ENCODE measurements at places on chromosomes 11 and 22.

DNA sequence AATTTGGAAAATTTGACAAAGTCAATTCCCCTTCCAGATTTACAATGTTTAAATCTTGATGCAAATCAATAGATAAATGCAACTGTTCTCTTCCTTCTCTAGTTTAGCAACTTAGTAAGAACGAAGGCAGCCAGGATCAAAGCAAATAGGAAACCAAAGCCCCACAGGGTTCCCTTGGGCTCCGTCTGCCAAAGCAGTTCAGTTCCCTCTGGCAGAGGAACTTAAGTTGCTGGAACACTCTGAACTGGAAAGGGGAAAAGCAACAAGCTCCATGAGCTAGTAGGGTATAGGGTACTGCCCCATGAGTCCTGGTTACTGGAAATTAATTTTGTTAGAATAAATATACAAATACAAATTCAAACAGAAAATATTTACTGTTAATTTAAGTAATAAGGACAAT lies 91.3 kb downstream of the RELT start:
- H3K4me1 ChIP-seq = no peaks in the 10 kb centered on the region
- DNase-seq = no peak
- no peak overlapping the region for H3K4me3 ChIP-seq
- no peaks in the 10 kb centered on the region for H3K27me3 ChIP-seq
- peaks cover 4% of the 10 kb centered on the region for H3K36me3 ChIP-seq

DNA sequence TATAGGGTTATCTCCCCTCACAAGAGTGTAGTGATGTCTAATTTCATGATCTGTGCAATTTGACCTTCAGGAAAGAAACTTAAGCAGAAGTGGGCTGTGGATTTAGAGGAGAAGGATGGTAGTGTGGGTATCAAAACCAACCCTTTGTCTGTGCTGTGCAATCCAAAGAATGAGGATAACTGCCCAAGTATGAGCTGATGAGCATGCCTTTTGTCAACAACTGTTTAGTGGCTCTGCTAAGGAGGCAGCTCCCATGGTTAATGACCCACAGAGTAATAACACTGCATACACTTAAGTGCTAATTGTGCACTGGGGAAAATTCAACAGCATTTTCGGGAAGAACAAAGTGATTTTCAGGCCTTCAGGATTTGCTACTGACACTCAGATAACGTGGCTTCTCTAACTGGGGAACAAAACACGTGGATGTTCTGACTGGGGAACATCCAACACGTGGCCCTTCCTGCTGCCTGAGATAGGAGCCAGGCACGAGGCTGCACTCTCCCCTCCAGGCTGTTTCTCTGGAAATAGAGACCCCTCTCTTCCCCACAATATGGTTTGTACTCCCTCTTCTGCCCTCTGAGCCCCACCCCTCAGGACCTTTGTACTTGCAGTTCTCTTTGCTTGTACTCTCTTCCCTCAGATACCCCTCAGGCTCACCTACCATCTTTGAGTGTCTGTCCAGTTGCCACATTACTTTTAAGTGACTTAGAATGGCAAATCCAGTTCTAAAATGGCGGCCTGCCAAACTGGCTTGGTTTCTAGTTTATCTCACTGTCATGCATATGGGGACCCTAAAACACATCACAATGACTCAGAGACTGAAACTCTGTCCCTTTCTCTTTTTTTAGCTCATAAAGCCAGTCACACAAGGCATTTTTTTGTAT lies 234.9 kb upstream of the POU2AF2 start:
- DNase-seq = no peak
- no peak overlapping the region for H3K4me3 ChIP-seq
- H3K27ac ChIP-seq = no peak overlapping the region
- no peaks in the 10 kb centered on the region for H3K27me3 ChIP-seq
- H3K4me1 ChIP-seq = no peaks in the 10 kb centered on the region

DNA sequence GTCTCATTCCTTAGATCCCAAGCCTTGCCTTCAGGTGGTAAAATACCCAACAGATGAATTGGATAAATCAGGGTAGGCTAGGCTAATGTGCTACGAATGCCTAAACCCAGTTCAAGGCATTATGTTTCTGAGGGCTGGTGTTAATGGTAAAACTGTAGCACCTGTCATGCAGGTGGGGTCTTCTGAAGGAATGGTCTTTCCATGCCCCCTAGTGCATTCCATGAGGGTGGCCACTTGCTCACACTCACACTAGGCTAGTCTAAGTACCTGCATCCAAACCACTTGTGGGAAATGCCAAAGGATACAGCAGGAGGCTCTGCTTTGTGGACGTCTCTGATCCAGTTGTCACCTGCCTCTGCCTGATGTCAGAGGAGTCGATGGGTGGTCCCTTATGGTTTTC lies 24.2 kb upstream of the UCP3 start:
- H3K4me1 ChIP-seq = no peaks in the 10 kb centered on the region
- peaks cover 48% of the 10 kb centered on the region for H3K36me3 ChIP-seq
- no peak overlapping the region for H3K4me3 ChIP-seq
- H3K27me3 ChIP-seq = no peaks in the 10 kb centered on the region

GRCh38 chr11:36403661-36404060 lies 106.4 kb downstream of the TRAF6 start:
- peak; percentile 54 for DNase-seq
- H3K36me3 ChIP-seq = peaks cover 44% of the 10 kb centered on the region
- H3K4me3 ChIP-seq = no peak overlapping the region
- H3K27ac ChIP-seq = peak overlapping the region; percentile 23
- no peaks in the 10 kb centered on the region for H3K27me3 ChIP-seq

DNA sequence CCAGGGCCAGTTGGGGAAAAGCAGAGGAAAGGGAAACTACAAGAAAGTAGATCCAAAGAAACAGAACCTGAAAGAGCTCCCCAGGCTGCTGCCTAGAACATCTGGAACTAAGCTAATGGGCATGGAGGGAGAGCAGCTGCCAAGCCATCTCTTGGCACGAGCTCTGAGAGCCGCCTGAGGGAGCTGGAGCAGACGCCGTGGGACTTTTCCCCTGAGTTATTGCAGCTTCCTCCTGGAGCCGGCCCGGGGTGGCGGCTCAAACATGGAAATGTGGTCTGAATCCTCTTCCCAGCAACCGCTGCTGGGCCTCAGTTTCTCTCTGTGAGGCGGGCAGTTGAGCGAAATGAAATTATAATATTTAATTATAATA lies 41.8 kb downstream of the LIF start:
- H3K4me1 ChIP-seq = peaks cover 33% of the 10 kb centered on the region
- peak overlapping the region; percentile 99 for H3K27ac ChIP-seq
- peak; percentile 47 for DNase-seq
- H3K36me3 ChIP-seq = no peaks in the 10 kb centered on the region
- no peak overlapping the region for H3K4me3 ChIP-seq

DNA sequence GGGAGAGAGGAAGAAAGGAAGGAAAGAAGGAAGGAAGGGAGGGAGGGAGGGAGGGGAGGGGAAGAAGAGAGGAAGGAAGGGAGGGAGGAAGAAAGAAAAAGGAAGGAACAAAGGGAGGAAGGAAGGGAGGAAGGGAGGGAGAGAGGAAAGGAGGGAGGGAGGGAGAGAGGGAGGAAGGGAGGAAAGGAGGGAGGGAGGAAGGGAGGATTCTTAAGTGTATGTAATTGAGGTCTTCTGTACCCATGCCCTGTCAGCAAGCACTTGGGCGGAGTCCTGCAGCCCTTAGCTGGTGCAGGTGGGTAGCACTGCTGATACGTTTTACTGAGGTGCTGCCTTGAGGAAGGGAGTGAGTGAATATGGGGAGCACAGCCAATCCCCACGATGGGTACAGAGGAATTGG lies 56.9 kb upstream of the RASD2 start:
- H3K27ac ChIP-seq = no peak overlapping the region
- H3K4me1 ChIP-seq = peaks cover 11% of the 10 kb centered on the region
- H3K4me3 ChIP-seq = no peak overlapping the region

GRCh38 chr22:19495562-19496323 lies 16.0 kb downstream of the CDC45 start:
- H3K27me3 ChIP-seq = no peaks in the 10 kb centered on the region
- no peak overlapping the region for H3K27ac ChIP-seq
- H3K36me3 ChIP-seq = peaks cover 19% of the 10 kb centered on the region
- H3K4me3 ChIP-seq = no peak overlapping the region
- H3K4me1 ChIP-seq = peaks cover 3% of the 10 kb centered on the region

DNA sequence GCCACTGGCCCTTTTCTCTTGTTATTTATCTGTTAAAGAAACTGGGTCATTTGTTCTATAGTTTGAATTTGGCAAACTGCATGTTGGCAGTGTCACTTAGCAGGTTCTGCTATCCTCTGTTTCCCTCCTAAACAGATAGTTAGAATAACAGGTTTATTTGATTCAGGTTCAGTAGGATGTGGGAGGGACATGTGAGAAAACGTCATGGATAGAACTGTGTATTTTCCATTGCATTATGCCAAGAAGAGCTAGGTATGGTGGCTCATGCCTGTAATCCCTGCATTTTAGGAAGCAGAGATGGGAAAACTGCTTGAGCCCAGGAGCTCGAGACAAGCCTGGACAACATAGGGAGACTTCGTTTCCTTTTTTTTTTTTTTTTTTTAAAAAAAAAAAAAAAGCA lies 24.3 kb downstream of the PATL1 start:
- H3K27ac ChIP-seq = no peak overlapping the region
- H3K4me3 ChIP-seq = no peak overlapping the region
- peaks cover 3% of the 10 kb centered on the region for H3K4me1 ChIP-seq
- H3K36me3 ChIP-seq = peaks cover 26% of the 10 kb centered on the region
- DNase-seq = no peak
- H3K27me3 ChIP-seq = no peaks in the 10 kb centered on the region

- H3K27me3 ChIP-seq = no peaks in the 10 kb centered on the region
- H3K4me1 ChIP-seq = peaks cover 9% of the 10 kb centered on the region
- no peak overlapping the region for H3K4me3 ChIP-seq
- H3K36me3 ChIP-seq = no peaks in the 10 kb centered on the region
These were observed 328.8 kb upstream of the PITPNB start for GRCh38 chr22:28247667-28248363.

DNA sequence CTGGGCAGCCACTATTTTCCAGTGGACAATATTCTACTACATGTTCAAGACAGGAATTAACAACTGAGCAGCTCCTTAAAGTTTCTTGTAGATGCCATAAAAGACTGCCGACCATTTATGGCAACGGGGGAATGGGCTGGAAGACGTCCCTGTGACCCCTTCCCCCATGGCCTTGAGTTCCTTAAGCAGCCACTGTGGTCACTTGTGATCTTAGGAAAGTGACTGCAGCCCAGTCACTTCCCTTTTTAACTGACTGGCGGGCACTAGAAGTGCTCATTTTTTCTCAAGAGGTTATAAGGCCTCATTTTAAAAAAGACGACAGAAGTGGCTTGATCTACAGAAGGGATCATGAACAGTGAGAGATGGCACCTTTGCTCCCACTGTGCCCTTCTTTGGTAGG lies 153.2 kb upstream of the NARS2 start:
- no peaks in the 10 kb centered on the region for H3K4me1 ChIP-seq
- H3K4me3 ChIP-seq = no peak overlapping the region
- peaks cover 2% of the 10 kb centered on the region for H3K36me3 ChIP-seq
- no peak overlapping the region for H3K27ac ChIP-seq

- DNase-seq = no peak
- H3K4me3 ChIP-seq = no peak overlapping the region
- H3K4me1 ChIP-seq = no peaks in the 10 kb centered on the region
- H3K27me3 ChIP-seq = no peaks in the 10 kb centered on the region
- no peak overlapping the region for H3K27ac ChIP-seq
- no peaks in the 10 kb centered on the region for H3K36me3 ChIP-seq
These were observed 633.1 kb downstream of the JRKL start for GRCh38 chr11:97022955-97023354.

DNA sequence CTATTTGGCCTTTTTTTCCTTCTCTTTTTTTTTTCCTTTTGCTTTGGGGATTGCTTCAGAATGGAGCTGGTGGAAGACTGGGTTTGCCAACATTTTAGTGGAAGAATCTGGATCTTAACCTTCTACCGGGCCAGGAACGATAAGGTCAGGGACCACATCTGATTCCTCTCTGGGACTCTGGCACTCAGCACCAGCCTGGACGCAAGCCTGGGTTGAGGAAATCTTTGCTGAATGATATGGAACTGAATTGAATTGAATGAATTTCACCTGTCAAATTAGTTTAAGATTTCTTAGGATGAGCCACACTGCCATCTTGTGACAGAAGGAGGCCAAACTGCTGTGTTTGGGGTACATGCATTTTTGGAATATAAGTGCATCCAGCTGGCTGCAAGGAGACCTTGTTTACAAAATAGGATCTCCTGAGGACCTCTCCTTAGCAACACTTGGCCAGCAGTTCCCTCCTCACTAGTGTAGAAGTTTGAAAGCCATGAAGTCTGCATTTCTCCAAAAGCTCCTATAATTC lies 30.4 kb downstream of the TPBGL start:
- H3K4me1 ChIP-seq = no peaks in the 10 kb centered on the region
- H3K27ac ChIP-seq = no peak overlapping the region
- H3K27me3 ChIP-seq = no peaks in the 10 kb centered on the region
- DNase-seq = no peak
- H3K36me3 ChIP-seq = peaks cover 60% of the 10 kb centered on the region

- H3K27ac ChIP-seq = peak within 1 kb of the TSS; percentile 95
- H3K36me3 ChIP-seq = no peaks in the 10 kb centered on the region
- peak; percentile 99 for DNase-seq
- H3K27me3 ChIP-seq = no peaks in the 10 kb centered on the region
- peak within 1 kb of the TSS; percentile 96 for H3K4me3 ChIP-seq
These were observed at the start of gene CTNND1 for GRCh38 chr11:57761301-57762234. Gene CTNND1, plus strand, starts transcription at chr11:57761802. Its CDS starts 29,677 bp downstream, at chr11:57791479.

DNA sequence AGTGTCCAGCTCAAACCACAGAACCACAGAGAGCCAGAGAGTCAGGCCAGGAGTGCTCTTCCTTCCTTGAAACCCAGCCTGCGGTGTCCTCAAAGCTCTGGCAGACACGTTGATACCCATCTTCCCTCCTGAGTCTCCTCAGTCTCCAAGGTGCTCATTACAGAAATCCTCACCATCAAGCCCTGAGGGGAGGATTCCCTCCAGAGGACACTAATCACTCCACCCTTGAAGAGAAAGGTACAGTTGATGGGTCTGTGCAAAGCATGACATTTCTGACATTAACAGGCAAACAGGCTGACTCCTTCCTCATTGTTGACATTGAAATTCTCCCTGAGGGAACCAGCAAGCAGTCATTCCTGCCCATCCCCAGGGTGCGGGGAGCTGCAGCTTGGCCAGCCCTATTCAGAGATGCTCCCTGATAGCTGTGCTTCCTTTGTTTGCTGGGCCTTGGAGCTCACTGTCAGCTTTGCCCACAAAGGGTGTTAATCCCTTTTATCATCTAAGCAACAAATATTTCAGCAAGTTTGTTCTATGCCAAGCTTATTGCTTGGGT lies 101.7 kb upstream of the CSNK2A3 start:
- H3K4me1 ChIP-seq = peaks cover 4% of the 10 kb centered on the region
- H3K36me3 ChIP-seq = no peaks in the 10 kb centered on the region
- DNase-seq = no peak
- H3K27me3 ChIP-seq = peaks cover 58% of the 10 kb centered on the region
- no peak overlapping the region for H3K4me3 ChIP-seq

DNA sequence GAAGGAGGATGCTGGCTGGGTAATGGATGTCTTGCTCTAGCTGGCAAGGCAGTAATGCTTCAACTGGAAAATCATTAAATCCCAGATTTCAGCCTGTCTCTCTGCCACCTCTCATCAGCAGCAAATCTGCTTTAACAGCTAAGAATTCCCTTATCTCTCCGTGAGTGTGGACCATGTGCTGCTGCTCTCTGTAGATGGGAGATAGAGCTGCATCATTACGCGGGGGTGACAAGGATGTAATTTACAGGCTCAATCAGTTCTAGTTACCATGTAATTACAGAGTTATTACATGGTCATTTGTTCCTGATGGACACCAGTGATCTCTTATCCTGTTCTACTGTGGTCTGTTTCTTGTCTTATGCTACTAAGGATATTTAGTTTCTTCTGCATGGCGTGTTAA lies 665.4 kb downstream of the NTM start:
- no peak for DNase-seq
- H3K27ac ChIP-seq = no peak overlapping the region
- H3K4me3 ChIP-seq = no peak overlapping the region
- H3K27me3 ChIP-seq = no peaks in the 10 kb centered on the region

Measured in mesenchymal stem cell (in vitro differentiated cells and primary cell).